ENCODE measurements at places on chromosomes 3 and 15.

DNA sequence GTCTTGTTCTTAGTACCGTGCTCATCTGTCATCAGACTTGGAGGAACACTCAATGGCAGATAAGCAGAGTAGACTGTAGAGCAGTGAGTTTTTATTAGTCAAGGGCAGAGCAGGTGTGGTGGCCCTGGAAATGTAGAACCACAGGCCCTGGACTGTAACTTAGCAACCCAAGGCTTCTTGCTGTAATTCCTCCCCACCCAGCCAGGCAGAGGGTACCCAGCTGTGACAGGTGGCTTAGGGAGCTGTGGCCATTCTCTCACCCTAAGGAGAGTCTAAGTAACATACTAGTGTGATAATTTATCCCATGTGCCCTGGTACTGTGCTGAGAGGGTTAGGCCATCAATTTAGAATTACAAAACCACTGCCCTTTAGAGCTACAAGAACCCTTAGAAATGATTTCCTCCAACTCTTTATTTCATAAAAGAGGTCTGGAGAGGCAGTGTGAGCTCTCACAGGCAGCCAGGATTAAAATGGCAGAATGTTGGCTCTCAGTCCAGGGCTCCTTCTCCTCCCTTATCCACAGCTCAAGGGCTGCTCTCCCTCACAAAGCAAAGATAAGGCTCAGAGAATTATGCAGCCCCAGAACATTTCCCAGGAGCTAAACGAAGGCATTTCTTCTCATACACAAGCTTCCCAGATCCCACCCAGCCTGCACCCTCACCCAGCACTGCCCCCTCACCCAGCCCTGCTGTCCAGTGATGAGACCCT lies 3.0 kb downstream of the POMGNT2 start:
- no peak for DNase-seq

DNA sequence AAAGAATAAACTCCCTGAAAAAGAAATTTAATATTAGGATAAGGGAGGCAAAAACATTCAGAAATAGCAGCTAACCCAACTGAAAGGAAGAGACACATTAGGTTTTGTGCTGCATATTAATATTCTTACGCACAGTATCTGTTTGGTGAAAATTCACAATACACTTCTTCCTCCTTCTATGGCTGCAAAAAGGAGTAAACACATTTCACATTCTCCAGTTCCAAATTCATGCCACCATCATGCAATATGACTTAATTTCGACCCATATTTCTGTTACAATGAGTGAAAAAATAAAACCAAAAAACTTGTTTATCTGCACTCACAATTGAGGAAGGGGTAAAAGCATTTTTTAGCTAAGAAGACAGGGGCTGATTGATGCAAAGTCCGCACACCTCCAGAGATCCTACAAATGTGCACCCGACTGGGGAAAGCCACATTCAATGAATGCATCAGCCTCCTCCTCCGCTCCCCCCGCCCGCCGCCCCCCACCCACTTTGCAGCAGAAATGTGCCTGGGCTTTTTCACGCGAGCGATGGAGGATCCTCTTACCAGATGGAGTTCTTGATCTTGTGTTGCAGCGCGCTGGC lies 1.0 kb downstream of the RFX7 start:
- DNase-seq = no peak

- no peak for DNase-seq
These were observed 58.1 kb upstream of the SLC6A6 start for GRCh38 chr3:14344351-14344750.

DNA sequence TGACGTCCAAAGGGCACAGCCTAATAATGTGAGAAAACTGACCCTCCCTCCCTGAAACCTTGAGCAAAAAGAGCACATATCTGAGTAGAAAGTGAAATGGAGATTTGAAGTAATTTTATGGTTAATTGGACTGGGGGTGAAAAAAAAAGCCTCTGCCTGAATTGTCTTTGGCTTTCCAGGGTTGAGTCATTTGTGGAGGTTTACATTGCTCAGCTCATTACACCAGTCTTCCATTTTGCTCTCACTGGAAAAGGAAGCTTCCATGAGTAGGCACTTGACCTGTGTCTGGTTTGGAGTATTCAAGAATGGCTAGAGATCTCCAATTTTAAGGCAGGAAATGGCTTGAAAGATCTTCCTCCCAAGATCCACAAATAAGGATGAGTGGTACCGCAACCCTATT lies 273.9 kb downstream of the PDCD6IP start:
- DNase-seq = no peak

GRCh38 chr3:179324270-179324754 lies 1.5 kb downstream of the ZNF639 start:
- DNase-seq = no peak

GRCh38 chr3:14154895-14155440 lies 23.4 kb downstream of the XPC start:
- DNase-seq = no peak

DNA sequence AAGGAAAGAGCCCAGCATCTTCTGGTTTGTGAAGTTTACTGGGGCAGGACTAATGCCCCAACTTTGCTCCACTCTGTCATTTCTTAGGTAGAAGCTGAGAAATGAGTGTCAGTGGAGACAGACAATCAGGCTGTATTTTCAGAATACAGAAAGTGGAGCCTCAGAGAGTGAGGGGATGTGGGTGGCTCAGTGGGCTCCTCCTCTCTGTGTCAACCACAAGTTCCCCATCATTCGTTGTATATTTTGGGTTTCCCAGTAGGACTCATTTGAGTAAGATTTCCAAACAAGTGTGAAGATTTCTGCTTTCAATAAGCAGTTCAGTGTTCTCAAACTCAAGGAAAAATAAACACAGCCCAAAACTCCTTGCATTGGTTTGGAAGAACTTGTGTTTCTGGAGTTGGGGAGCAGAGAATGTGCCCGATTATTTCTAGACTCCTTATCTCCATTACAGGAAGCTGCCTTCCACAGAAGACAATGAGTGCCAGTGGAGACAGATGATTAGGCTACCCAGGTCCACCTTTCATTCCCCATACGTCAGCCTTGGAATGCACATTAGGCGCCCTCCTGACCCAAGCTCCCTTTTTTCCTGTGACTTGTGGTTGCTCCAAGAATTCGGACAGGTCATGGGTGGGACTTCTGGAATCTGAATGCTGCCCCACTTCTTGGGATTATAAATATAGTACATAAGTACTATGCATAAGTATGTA lies 792.1 kb upstream of the LMCD1 start:
- DNase-seq = no peak

- no peak for DNase-seq
These were observed 21.2 kb upstream of the PIGZ start for GRCh38 chr3:196989721-196990262.

GRCh38 chr3:43086460-43087165 lies 19.3 kb downstream of the POMGNT2 start:
- no peak for DNase-seq

DNA sequence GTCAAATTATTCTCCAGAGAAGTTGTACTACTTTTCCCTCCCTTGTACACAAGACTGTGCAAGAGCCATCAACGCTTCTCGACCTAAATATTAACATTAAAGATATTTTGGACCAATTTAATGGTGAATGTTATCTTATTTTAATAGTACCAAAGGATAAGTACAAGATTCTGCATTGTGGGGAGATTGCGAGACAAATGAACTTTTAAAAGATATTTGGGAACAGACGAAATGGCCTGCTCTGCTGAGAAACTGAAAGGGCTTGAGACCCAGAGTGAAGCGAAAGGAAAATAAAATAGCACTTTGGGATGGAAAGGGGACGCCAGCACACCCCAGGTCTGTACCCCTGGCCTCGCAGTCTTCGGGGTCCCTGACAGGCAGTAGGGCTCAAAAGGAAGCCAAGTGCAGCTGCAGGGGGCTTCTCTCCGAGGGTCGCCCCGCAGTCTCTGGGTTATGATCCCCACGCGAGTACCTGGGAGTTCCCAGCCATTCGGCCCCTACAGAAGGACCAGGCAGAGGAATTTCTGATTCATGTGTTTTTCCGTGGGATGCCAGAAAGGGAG lies 97.6 kb upstream of the VGLL3 start:
- no peak for DNase-seq

DNA sequence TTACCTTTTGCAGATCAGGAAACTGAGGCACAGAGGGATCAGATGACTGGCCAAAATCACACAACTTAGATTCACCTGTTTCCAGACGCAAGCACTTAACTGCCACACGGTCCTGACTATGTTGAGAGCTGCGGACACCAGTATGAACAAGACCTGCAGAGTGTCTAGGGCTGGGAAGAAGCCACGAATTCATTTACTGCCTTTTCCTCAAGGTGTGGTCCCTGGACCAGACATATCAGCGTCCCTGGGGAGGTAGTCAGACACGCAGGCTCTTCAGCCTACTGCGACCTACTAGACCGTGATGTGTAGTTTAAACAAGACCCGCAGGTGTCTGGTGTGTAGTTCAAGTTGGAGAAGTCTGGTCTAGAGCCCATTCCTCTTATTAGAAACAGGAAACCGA lies 541 bp upstream of the SLC6A11 start:
- DNase-seq = no peak

GRCh38 chr3:98814817-98815420 lies 51.8 kb downstream of the ST3GAL6 start:
- no peak for DNase-seq

GRCh38 chr3:102161384-102162006 lies 273.3 kb upstream of the ZPLD1 start:
- no peak for DNase-seq

Measured in activated T-helper 2 cell treated with anti-CD3 and anti-CD28 coated beads, Interferon-gamma antibody, Interleukin-2, Interleukin-4, amounts not matched to agents 10 μg/mL and 5 μg/mL and 100 μg/mL, durations not matched to agents 14 hours and 24 hours and 36 hours (primary cell).